Activated naive CD8-positive, alpha-beta T cell treated with anti-CD3 and anti-CD28 coated beads, Interleukin-2, amount 10 ng/mL, durations not matched to agents 7 days and 5 days (primary cell): ENCODE measurements at places on chromosomes 12 and 14. TPM values are rescaled to one million over a fixed set of nuclear protein-coding genes. Genes with fewer than 3 reads are reported as not detected.

The KRT85 gene
- total RNA-seq: not detected

- no peak for DNase-seq
Measured at GRCh38 chr14:90924621-90925340, 108.6 kb upstream of the TTC7B start.

GRCh38 chr12:53326460-53327185 lies 5.2 kb upstream of the AAAS start:
- DNase-seq: no peak

DNA sequence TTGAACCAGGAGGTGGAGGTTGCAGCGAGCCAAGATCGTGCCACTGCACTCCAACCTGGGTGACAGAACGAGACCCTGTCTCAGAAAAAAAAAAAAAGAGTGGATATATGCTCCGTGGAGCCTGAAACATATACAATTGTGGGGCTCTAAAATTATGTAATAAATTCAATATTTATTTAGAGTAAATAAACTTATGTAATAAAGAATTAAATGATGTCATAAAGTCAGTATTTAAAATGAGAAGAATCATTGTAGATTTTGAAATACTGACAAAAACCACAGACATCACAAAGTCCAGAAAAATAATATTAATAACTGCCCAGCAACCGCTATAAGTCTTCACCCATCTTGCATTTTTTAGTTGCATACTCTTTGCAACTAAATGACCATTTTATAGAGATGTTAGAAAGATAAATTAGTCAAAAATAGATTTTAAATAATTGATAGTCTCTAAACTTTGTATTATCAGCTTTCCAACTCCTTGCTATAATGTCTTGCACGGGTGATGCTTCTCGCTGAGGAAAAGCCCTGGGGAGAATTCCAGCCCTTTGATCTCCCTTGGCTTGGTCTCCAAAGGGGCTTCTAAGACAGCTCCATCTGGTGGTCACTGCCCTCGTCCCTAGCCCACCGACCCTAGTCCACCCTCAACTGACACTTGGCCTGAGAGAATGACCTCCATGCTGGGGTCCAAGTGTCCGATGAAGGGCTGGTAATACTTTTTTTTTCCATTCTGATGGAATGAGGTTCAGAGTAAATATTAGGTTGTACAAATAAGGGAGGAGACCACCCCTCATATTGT lies 7.9 kb upstream of the TMBIM6 start:
- no peak for DNase-seq

- DNase-seq: no peak
Measured at GRCh38 chr14:75053396-75054291, 2.4 kb upstream of the MLH3 start.

DNA sequence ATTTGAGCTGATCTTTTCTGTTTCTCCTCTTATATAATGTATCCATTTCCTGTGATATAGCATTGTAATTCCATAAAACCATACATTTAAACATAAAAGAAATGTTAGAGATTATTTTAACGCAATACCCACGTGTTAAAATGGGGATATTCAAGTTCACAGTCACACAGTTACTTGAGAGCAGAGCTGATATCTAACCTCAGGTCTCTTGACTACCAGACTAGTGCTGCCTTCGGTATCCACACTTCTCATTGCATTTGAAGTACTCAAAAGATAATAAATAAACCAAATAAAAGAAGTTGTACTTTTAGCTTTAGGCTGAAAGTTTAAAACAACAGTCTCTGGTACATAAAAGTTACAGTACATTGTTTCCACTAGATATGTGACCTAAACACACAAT lies 2.9 kb downstream of the CLECL1 start:
- DNase-seq: no peak

DNA sequence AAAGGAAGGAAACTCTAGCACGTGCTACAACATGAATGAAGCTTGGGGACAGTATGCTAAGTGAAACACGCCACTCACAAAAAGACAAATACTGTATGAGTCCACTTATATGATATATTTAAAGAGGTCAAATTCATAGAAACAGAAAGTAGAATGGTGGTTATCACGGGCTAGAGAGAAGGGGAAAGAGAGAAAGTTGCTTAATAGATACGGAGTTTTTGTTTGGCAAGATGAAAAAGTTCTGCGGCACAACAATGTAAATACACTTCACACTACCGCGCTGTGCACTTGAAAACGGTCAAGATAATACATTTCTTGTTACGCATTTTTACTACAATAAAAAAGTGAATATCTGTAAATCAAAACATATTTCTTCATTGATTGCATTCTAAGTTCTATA lies 37.3 kb downstream of the FBLN5 start:
- no peak for DNase-seq

- DNase-seq: no peak
Measured at GRCh38 chr12:123485756-123486155, 27.8 kb downstream of the SNRNP35 start.

The GTF2A1 gene
- total RNA-seq: 35.8 TPM

DNA sequence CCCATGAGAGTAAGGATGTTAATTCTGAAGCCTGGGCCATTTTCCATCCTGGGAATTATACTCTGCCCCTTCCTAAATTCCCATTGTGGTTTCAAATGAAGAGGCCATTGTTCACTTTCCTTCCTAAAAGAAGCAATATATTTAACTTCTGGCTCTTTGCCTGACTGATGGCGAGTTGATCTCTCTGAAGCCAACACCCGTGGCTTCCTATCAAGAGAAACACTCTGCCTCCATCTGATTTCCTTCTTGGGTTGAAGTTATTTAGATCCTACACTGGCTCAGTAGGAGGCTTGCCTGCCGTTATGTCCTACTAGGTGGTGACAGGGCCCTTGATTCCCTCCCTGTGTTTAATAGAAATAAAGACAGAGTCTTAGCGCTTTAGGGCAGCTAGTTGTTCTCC lies 97.4 kb downstream of the PRKCH start:
- DNase-seq: no peak

- no peak for DNase-seq
Measured at GRCh38 chr12:118356809-118357256, 15.9 kb downstream of the TAOK3 start.

DNA sequence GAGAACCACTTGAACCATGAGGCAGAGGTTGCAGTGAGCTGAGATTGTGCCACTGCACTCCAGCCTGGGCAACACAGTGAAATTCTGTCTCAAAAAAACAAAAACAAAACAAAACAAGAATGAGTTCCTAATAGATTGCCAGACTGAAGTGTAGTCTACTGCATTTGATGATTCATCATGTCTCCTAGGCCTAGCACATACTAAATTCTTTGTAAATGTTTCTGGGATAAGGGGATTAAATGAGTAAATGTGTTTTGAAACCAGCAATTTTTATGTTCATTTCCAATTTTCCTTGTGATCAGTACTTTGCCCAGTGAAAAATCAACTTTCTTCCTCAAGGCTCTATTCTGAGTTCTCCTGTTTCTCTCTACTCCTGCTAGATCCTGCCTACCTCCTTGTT lies 2.9 kb upstream of the DYRK2 start:
- DNase-seq: no peak

The CCDC63 gene
- total RNA-seq: not detected

The FOXG1 gene
- total RNA-seq: not detected

DNA sequence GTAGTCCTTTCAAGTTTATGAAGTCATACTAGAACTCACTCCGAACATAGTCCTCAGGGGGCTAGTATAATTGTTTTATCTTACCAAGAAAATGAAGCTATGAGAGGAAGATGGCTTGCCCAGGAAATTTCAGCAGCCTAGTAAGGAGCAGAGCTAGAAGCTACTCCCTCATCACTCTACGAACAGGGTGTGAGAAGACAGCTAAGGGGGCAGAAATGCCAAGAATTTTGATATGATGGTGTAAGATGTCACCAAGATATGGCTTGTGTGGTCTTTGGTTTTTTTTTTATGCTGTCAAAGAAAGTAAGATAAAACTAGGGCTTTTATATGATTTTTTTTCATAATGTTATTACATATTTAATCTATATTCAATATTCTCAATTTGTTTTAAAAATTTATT lies 47.6 kb downstream of the PRICKLE1 start:
- no peak for DNase-seq

The EID3 gene
- total RNA-seq: 6.9 TPM

The C12orf60 gene
- 1.3 TPM for total RNA-seq
